Activated naive CD4-positive, alpha-beta T cell (primary cell): ENCODE measurements at places on chromosomes 3 and 15.

- peak; percentile 91 for DNase-seq
These were observed at the start of gene PLEKHO2 for GRCh38 chr15:64841344-64842095. Gene PLEKHO2 (plus strand): TSS chr15:64841915. CDS start chr15:64842017, 102 bp downstream.

- no peak for DNase-seq
These were observed 13.1 kb downstream of the CHST14 start for GRCh38 chr15:40483919-40484318.

GRCh38 chr3:27504749-27505148, 20.6 kb upstream of the SLC4A7 start:
- DNase-seq: no peak

DNA sequence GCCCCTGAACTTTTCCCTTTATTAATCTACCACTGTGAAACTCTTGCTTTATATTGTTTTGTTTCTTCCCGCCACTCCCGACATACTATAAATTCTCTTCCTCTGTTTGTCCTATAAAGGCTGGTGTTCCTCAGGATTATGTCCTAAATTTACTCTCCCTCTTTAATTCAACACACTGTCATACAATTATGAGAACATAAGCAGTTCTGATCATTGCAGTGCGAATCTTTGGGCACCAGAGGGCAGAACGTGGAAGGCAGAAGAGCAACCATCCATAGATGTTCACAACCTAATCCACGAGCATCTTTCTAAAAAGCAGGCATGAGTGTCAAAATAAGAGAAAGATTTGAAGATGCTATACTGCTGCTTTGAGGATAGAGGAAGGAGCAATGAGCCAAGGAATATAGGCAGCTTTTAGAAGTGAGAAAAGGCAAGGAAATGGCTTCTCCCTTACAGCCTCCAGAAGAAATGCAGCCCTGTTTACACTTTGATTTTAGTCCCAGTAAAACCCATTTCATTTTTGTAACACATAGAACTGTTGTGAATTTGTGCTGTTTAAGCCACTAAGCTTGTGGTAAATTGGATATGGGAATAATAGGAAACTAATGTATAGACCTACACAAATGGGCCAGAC, 179.4 kb downstream of the GBE1 start:
- DNase-seq: peak; percentile 0

GRCh38 chr3:36647423-36647853, 116.9 kb downstream of the DCLK3 start:
- DNase-seq: no peak
